Stimulated activated CD4-positive, alpha-beta T cell treated with anti-CD3 and anti-CD28 coated beads, Interleukin-2, amount 100 ng/mL, for 48 hours (primary cell): ENCODE measurements at places on chromosomes 16 and 17.

DNA sequence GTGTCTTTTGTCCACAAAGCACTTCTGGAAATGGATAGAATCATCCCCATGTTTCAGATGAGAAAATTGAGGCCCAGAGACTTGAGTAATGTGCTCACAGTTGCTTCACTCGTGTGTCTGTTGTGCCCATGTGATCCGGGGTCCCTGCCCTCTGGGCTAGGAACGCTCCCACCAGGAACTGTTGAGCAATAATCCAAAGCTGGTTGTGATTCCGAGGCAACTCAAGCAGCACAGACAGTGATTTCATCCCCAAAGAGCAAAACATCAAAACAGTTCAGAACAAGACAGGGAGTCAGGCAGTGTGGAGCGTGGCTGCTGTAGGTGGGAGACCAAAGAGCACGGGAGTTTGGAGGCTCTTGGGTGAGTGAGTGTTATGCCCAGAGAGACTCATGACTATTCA, 205.0 kb upstream of the ASIC2 start:
- no peak for DNase-seq

DNA sequence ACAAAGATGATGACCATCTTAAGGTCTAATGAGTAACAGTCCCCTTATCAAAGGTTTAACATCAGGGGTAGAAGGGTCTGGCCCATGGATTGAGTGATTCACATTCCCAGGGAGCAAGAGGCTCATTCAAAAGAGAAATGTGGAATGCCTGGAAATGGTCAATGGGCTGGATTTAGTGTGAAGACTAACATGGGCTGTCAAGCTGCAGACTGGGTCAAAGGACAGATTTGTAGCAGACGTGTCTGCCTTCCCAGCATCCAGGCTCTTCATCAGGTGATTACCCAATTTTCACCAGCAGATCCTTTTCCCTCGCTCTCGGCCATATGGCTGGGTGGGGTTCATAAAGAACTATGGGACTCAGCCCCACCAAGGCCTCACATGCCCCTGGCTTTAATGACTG, 26.8 kb downstream of the DCUN1D3 start:
- DNase-seq = no peak

DNA sequence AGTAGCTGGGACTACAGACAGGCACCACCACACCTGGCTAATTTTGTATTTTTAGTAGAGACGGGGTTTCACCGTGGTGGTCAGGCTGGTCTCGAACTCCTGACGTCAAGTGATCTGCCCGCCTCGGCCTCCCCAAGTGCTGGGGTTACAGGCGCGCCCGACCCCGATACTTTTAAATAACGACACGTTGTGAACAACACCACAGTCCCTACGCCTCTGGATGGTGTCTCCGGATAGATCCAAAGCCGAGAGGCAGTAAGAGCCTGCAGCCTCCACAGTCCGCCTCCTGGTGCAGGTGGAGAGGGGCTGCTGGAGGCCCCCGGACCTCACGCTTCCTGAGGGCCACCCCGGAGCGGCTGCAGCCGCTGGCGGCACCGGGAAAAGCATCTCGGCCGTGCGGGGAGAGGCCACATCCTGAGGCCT, 741 bp upstream of the TLCD3A start:
- DNase-seq = no peak

- DNase-seq = no peak
Observed at GRCh38 chr16:21611556-21612384, 12.4 kb downstream of the METTL9 start.

- no peak for DNase-seq
Observed at GRCh38 chr17:4256952-4257351, 6.8 kb downstream of the ANKFY1 start.

- DNase-seq = no peak
Observed at GRCh38 chr16:82190386-82190785, 20.4 kb upstream of the MPHOSPH6 start.

DNA sequence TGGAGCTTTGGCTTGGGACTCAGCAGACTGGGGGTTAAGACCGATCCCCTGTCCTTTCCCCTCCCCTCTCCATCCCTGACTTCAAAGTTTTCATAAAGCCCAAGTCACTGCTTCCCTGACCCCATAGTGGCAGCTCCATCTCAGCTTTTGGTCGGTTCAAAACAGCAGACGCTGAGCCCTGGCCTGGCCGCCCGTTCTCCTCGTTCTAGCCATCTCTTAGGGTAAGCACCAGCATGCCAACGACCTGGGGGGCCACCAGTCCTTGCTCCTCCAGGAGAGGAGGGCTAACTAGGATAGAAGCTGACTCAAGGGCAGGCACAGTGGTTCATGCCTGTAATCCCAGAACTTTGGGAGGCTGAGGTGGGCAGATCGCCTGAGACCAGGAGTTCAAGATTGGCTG, 1.5 kb upstream of the HIGD1B start:
- no peak for DNase-seq

DNA sequence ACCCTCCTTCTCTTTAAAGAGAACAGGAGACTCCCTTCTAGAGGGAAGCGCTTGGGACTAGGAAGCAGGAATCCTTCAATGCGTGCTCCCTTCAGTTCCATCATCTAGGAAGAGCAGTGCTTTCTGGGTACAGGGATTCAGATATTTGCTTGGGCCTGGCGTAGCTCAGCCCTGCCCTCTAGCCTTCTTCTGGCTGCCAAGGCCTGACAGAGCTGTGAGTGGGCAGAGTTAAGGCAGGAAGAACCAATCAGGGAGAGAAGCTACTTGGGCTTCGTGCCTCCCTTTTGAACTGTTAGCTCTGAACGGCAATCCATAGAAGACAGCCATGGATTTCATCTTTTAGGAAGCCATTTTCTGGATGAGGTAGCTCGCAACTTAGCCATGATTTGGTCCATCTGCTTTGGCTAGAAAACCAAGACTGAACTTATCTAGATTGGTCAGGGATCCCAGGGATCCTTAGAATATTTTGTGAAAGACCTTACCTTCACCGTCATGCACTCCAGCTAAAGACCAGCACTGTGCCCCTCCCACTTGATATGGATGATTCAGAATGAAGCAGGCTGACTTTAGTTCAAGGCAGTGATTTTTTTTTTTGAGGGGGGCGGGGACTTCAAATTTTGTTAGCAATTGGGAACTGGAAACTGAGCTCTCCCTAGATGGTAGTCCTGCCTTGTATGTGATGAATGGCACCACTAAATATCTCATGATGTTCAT, 2.5 kb upstream of the CORO6 start:
- DNase-seq = no peak

- no peak for DNase-seq
Observed at GRCh38 chr16:3171181-3171854, 16.7 kb upstream of the OR1F1 start.

DNA sequence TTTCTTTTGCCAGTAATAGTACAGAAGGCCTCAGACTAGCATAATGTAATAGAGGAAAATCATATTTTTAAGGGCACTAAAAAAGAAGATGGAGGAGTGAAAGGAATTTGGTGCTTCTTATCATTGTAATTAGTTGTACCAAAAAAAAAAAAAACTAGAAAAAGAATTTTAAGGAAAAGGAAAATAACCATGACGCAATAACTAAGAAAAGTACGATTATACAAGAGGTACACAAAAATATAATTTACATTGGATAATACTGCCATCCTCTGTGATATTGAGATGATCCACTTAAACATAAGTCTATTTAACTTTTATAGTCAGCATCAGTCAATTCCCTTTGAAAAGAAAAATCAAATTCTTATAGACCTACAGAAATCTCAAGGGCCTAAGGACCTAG, 146.7 kb upstream of the IRX5 start:
- DNase-seq = no peak

GRCh38 chr16:84888450-84888849, 68.7 kb downstream of the CRISPLD2 start:
- DNase-seq = no peak

GRCh38 chr17:65058593-65058992, 2.1 kb upstream of the GNA13 start:
- DNase-seq = no peak

- DNase-seq = no peak
Observed at GRCh38 chr17:44105941-44106340, 17.5 kb downstream of the HDAC5 start.

- DNase-seq = no peak
Observed at GRCh38 chr17:3688027-3688553, 7.9 kb downstream of the P2RX5 start.

- no peak for DNase-seq
Observed at GRCh38 chr16:31273676-31274075, 13.9 kb downstream of the ITGAM start.

DNA sequence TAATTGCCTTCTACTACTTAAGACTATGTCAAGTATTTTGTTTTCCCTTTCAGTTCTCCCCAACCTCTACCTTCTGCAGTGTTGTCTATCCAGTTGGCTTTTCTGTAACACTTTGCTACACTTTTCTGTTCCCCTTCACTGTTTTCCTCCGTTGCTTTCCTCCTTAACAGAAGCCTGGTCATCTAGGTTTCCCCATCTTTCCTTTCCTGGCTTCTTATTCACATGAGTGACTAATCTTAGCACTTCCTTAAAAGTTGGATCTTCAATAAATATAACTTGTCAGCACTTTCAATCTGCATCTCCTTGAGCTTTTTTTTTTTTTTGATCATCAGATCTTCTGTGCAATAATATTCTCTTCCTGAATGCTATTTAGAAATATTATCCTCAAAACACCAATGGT, 2.8 kb upstream of the SLFN11 start:
- DNase-seq = no peak

- no peak for DNase-seq
Observed at GRCh38 chr17:71392715-71393567, 727.9 kb upstream of the SOX9 start.

- no peak for DNase-seq
Observed at GRCh38 chr16:49623501-49624266, 232.2 kb downstream of the ZNF423 start.

GRCh38 chr17:4304417-4305027, 40.7 kb upstream of the ANKFY1 start:
- peak; percentile 57 for DNase-seq

DNA sequence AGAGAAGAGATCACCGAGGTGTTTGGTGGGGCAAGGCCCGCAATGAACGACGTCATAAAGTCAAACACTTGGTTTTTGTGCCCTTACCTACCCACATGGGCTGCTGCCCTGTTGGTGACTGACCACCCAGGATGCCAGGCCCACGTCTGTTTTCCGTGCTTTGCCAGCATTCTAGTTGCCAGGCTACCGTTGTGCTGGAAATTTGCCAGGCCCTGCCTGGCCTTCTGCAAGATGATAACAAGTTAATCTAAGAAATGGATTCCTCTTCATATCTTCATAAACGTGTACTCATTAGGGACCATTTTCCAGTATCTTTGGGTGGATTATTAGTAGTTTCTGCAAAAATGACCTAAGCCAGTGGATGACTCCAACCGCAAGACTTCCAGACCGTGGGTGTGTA, 35.4 kb downstream of the SLC6A4 start:
- DNase-seq = no peak

GRCh38 chr17:57419940-57420550, 163.7 kb downstream of the MSI2 start:
- no peak for DNase-seq

GRCh38 chr16:76984196-76984595, 206.8 kb upstream of the MON1B start:
- DNase-seq = no peak

GRCh38 chr17:49383060-49383459, 21.0 kb upstream of the ZNF652 start:
- no peak for DNase-seq

DNA sequence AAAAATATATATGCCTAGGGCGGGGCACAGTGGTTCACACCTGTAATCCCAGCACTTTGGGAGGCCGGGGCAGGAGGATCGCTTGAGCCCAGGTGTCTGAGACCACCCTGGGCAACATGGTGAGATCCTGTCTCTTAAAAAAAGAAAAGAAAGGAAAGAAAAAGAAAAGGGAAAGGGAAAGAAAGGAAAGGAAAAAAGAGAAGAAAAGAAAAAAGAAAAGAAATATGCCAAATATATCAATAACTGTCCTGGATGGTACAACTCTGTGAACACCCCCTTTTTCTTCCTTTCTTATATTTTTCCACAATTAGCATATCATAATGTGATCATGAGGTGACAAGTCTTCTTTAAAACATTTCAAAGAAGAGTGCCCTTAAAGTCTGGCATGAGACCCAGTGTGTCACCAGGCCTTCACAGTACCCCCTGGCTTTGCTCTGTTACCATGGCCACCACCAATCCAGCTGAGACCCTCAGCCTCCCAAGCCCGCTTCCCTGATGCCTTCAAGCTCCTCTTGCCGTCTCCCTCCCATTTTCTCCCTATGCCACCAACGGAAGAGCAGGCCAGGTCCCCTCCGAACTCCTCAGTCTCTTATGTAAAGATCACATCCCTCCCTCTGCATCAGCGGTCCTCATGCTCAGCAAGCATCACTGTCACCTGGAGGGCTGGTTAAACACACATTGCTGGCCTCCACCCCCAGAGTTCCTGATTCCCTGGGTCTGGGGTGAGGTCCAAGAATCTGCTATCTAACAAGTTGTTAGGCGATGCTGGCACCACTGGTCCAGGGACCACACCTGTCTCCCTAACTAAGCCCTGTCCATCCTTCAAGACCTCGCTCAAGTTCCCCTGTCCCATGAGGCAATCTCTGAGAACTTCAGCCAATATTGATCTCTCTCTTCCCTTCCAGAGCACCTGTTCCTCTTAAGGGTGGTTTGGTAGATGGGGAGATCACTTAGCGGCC, 44.5 kb downstream of the CUEDC1 start:
- no peak for DNase-seq

- DNase-seq = no peak
Observed at GRCh38 chr17:71098071-71098470, 928.7 kb downstream of the KCNJ2 start.

GRCh38 chr16:81493755-81494433, 49.3 kb downstream of the CMIP start:
- peak; percentile 56 for DNase-seq

GRCh38 chr16:87295661-87296531, 21.3 kb downstream of the C16orf95 start:
- no peak for DNase-seq

DNA sequence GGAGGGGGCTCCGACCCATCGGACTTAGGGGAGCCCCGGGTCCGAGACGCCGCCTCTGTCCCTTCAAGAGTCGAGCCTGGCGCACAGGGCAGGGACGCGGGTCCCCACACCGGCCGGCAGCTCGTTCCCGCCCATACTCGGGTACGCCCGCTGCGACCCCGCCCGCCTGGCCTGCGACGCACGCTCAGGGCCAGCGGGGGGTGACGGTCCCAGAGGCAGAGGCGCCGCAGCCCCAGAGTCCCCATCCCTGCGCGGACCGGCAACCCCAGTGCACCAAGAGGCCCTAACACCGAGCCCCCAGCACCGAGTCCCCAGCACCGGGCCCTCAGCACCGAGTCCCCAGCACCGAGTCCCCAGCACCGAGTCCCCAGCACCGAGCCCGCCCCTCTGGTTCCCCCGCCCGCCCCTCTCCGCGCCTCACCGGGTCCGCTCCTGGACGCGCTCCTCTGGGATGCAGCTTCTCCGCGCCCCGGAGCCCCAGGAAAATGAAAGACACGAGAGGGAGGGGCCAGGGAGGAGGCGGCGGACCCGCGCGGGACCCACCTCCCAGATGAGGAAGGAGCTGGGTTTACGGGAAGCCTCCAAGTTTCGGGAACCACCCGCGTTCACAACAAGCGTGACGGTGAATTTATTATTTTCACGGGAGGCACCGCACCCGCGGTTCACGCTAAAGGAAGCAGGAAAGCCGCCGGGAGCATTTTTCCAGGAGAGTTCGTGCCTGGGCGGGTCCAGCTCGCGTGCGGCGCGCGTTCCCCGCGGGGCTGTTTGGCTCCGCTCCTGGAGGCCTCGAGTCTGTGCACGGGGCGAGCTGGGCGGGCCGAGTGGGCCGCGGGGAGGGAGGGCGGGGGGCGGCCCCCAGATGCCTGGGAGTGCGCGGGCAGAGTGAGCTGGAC, at the start of gene SECTM1:
Gene SECTM1, minus strand, starts transcription at position 488 of the 893 bp plus-strand sequence. CDS start 6,526 bp downstream, outside the sequence.
- no peak for DNase-seq

GRCh38 chr17:50949989-50950877, 84.1 kb upstream of the TOB1 start:
- peak; percentile 37 for DNase-seq
